ENCODE measurements at places on chromosomes 13 and 19.

- DNase-seq = no peak
Measured at GRCh38 chr13:113186061-113186900, 22.2 kb downstream of the PCID2 start.

- DNase-seq = no peak
Measured at GRCh38 chr19:42542791-42543190, 14.5 kb upstream of the CEACAM1 start.

DNA sequence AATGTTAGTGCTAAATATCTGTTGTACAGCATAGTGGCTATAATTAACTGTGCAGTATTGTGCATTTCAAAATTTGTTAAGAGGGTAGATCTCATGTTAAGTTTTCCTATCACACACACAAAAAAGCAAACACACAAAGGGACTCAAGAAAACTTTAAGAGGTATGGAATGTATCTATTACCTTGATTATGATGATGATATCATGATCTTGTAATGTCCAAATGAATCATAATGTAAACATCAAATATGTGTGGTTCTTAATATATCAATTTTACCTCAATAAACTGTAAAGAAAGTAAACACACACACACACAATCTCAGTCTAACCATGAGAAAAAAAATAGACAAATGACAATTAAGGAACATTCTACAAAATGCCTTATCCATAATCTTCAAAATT, 934.6 kb downstream of the SLITRK1 start:
- no peak for DNase-seq

- no peak for DNase-seq
Measured at GRCh38 chr19:48081106-48081505, 29.5 kb downstream of the PLA2G4C start.

DNA sequence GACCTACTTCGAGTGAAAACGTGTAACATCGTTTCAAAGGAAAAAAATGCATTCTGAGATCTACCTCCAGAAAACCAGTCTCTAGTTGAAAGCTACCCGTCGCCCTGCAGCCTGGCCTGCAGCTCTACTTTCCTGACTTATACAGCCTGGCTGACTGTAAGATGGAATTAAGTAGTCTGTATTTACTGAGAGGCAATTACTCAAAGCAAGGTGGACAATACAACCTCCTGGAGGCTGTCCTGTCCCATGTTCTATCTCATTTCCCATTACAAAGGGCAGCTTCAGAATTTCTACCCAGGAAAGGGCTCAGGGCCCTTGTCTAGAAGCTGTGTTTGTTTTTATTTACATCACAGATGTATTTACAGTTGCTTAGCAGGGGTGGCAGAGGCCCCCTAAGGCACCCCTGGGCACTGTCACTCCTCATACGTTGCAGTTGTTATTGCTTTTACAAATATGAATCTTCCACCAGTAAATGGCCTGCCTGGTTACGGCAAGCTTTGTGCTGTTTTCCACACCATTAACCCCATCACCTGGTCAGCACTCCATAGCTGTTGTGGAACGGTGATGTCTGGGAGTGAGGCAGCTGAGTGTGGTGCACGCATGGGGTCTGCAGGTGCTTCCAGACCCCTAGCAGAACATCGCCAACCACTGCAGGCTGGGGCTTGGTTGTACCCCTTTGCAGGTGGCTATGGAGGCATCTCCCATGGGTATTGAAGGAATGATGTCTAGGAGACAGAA, 46.3 kb upstream of the MTIF3 start:
- no peak for DNase-seq

GRCh38 chr13:94112227-94112626, 367.3 kb downstream of the DCT start:
- DNase-seq = peak; percentile 92

GRCh38 chr13:33348366-33348765, 62.8 kb upstream of the STARD13 start:
- no peak for DNase-seq

GRCh38 chr13:20165417-20166257, 4.8 kb upstream of the GJA3 start:
- DNase-seq = no peak

DNA sequence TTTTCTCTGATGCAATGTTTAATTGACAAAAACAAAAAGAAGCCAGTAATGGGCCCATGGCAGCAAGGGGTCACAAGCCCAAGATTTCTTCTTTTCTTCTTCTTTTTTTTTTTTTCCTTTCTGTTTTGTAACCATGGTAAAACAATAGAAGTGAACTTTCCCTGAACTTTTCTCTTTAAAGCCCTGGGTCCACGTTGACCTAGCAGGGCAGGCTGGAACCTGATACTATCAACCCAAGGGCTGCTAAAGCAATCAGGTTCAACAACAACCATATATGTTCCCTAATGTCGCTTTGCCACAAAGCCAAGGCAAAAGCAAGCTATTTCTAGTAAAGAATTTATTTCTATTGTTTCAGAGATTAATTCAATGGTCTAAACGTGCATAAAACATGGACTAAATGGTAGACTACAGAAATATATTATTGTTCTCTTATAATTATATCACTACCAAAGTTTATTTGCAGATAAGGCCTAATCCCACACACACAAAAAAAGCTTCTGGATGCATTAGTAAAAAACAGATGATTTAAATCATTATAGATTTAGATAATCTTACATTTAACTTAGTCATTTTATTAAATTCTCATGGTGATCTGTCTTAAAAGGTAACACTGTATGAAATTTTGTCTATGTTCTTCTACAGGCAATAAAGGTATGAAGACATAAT, 153.9 kb downstream of the DACH1 start:
- no peak for DNase-seq

DNA sequence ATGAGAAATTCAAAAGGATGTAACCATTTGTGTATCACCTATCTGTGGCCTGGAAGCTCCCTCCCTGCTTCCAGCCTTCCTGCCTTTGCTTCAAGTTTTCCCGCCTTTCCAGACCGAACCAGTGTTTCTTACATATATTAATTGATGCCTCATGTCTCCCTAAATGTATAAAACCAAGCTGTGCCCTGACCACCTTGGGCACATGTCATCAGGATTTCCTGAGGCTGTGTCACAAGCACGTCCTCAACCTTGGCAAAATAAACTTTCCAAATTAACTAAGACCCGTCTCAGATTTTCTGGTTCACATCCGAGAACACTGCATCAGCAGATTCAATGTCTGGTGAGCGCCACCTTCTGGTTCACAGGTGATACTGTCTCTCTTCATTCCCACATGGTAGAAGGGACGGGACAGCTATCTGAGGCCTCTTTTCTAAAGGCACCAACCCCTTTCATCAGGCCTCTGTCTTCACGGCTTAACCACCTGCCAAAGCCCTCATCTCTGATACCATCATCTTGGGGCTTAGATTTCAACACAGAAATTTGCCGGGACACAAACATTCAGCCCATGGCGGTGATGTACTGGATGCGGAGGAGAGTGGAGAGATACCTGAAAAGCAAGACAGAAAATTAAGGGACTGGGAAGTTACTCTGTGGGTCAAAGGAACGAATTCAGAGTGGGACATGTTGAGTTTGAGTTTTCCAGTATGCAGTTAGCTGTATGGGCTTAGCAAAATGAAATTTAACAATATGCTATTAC, 58.7 kb upstream of the PABPC3 start:
- peak; percentile 65 for DNase-seq

DNA sequence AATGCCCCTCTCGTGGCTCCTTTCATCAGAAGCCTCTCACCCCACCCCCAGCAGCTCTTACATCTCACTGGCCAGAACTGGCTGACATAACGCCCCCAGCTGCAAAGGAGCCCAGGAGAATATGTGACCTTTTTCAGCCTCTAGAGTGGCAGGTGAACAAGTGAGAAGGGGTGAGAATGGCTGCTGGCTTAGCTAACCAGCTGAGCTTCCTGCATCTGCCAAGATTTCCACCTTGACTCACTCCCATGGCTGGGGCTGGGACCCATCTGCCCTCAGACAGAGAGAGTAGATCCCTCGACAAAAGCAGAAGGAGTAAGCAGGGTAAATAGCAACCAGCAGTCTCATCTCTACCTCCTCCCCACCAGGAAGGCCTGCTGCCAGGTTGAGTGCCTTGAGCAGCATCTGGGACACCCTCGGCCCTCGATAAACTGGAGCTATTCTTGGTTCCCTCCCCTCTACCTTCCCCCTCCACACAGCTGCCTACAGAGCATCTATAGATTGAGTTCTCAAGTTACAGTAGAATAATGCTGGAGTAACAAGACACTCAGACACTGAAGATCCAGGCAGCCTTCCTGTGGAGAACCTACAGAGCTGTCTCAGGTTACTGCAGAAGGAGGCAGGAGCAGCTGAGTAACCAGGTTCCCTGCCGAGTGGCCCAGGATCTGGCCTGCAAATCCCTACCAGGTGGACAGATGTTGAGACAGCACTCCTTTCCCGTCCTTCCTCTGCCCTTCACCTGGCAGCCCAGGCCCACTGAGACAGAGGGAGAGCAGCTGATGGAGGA, 15.5 kb downstream of the KASH5 start:
- no peak for DNase-seq

DNA sequence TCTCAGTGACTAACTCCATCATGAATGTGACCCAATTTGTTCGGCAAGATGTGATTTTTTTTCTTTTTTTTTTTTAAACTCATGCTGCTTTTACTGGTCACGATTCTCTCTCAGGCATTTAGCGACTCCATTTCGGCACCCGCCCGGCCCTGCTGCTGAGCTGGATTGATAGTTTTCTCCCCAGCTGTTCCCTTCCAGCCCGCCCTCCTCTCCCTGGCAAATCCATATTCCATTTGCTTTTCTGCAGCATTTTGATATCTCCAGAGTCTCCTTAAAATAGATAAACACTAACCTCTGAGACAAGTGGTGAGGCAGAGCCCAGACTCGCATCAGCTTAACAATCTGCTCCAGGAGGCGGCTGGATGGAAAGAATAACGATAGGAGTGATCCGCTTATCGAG, 55.5 kb upstream of the KATNAL1 start:
- DNase-seq = no peak

All from ACHN (cell line).